ENCODE measurements at places on chromosomes 7 and 10.

- no peak for DNase-seq
These were observed 70.6 kb downstream of the MALRD1 start for GRCh38 chr10:19119191-19119590.

DNA sequence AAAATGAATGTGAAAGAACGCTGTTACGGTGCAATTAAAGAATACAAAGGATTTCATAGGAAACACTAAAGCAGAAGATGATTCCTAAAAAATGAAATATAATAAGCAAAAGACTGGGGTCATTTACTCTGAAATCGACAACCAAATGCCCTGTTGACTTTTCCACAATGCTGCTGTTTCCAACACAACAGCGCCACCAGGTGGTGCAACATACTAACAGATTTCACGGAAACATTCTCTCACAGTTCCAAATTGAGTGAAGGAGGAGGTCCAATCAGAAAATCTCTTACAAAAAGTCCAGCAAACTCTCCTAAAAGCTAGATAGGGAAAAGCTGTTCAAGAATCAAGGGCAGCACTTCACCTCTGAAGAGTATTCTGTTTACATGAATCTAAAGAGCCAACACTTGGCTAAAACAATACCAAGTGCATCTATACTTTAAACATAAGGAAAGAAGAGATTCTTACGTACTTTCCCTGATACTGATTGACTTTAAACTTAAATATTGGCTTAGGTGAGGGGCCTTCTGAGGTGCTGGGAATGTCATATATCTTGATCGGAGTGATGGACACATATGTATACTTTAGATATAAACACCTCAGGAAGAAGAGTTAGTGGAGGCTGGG, 55.9 kb downstream of the UPF2 start:
- DNase-seq = peak; percentile 9

GRCh38 chr7:157009778-157010587, 480 bp downstream of the MNX1 start:
- no peak for DNase-seq

- DNase-seq = no peak
These were observed at the start of gene GRID1 for GRCh38 chr10:86366033-86366901. Gene GRID1 (minus strand): TSS chr10:86366795.

- DNase-seq = no peak
These were observed 16.4 kb downstream of the UCN3 start for GRCh38 chr10:5381187-5381586.
